Omental fat pad (tissue), 4 donors: ENCODE measurements at places on chromosomes 1 and 21.

DNA sequence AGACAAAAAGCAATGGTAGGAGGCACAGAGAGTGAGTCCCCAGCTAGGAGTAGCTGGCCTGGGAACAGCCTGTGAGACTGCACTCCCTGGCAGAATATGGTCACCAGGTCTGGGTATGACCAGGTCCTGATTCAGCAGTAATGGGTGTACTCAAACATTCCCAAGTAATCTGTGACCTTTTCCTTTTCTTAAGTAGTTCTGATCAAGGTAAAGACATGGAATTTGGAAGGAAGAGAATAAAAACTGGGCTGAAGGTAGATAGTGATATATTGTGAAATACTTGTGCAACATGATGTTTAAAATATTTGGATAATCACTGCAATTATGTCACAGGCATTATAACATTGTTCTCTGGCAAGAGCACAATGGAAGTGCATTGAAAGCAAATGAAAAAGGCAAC is 147.2 kb upstream of the DPYD start:
- no peak for DNase-seq

GRCh38 chr1:169149555-169150286 is 43.2 kb downstream of the ATP1B1 start:
- DNase-seq = no peak

DNA sequence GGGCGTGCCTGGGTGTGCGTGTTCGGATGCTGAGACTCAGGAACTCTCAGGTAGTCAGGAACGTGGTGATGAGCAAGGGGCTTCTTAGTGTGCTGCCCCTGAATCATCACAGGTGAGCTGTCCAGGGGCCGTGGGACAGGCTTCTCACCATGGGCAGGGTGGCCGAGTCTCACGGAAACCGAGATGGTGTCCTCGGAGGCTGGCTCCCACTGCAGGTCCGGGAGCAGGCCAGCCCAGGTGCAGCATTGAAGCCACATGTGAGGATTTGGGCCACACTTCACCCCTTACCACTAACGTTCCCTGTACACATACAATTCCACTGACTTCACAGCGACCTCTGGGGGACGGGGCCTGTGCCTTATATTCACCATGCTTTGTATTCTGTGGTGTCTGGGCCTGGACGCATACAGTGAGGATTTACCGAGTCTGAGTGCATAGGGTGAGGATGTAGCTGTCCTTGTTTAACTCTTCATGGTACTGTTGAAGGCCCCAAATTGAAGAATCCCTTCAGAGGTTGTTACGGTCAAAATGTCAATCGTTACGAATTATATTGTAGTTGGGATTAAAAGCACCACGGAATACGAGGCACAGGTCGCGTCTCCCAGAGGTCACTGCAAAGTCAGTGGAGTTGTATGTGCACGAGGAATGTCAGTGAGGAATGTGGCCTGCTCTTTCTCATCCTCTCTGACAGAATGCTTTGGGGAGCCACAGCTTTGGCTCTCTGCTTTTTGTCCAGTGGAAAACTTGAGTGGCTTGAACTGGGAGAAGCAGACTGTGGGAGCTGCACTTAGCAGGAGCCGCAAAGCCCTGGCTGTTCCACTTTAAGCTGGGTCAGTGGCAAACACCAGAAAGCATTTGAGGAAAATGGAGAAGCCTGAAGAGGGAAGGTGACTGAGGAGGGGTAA is 95.3 kb downstream of the MTR start:
- no peak for DNase-seq

- no peak for DNase-seq
Measured at GRCh38 chr1:119516680-119517079, 9.7 kb downstream of the HSD3B1 start.

DNA sequence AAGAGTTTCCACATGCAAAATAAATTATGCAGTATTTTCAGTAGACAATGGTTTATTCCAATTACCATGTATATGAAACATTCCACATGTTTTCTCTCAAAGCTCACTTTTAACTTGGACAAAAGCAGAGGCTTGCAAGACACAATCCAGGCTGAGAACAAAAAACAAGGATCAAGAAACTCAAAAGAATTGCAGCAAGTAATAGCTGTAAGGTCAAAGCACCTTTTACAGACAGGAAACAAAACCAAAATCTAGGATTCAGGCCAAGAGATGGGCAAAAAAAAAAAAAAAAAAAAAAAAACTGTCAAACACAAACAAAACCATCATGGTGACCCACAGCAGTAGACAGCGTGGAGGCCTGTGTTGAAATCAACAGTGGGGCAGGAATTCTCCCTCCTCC is 9.3 kb downstream of the RGS1 start:
- DNase-seq = no peak

DNA sequence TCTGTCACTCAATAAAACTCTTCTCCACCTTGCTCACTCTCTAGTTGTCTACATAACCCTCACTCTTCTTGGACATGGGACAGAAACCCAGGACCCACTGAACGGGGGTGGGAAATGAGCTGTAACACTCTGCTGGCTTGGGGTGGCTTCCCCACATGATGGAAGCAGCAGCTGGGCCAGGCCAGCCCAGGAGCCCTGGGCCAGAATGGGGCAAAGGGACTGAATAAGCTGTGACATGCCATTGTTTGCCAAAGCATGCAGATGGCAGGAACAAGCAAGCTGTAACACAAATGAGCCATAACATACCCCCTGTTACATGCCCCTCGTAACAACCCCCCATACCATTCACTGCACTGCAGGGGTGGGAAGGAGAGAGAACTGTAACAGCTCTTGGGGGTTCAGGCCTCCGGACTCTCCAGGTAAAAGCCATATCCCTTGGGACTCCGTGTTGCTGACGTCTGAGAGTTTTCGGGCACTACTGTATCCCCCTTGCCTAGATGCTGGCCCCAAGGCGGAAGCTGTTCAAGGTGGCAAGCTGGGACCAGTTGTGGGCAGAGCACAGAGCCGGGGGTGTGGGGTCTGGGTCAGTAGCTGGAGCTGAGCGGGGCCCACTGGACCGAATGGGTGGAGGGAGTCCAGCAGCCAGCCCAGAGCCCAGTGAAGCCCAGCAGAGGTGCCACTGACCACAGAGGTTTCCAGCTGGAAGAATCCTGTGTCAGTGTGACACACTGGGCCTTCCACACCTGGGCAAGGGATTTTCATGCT is 56.1 kb upstream of the DMRTB1 start:
- no peak for DNase-seq

GRCh38 chr1:21855257-21856096 is 43.4 kb downstream of the LDLRAD2 start:
- DNase-seq = no peak

GRCh38 chr1:227902641-227902990 is 45.1 kb downstream of the WNT9A start:
- no peak for DNase-seq

DNA sequence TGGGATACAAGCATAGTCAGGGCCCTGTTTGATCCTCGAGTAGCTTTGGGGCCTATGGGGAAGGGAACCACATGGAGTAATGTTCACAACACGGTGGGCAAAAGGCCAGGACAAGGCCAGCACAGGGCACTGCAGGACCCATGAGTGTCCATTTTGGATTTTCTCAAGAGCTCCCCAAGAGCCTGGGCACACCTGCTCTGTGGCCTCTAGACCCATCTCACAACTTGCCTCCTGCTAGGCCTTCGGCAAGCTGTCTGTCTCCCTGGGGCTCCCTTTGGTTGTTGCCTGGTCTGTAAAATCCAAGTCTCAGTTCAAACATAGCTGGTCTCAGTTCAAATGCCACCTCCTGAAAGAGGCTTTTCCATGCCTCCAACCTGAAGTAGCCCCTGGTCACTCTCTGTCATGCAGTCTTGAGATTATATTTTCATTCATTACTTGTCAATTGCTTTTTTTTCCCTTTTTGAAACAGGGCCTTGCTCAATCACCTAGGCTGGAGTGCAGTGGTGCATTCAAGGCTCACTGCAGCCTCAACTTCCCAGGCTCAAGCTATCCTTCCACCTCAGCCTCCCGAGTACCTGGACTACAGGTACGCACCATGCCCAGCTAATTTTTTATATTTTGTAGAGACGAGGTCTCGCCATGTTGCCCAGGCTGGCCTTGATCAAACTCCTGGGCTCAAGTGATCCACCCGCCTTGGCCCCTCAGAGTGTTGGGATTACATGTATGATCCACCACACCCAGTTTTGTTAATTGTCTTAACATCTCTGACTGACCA is 107.4 kb downstream of the MATN1 start:
- no peak for DNase-seq

- no peak for DNase-seq
Measured at GRCh38 chr1:237012788-237013383, 8.6 kb upstream of the MT1HL1 start.
